CD4-positive, alpha-beta T cell (primary cell): ENCODE measurements at places on chromosomes 16 and 17. TPM values are rescaled to one million over a fixed set of nuclear protein-coding genes. Genes with fewer than 3 reads are reported as not detected.

KRTAP9-2 gene
- total RNA-seq, result not detected

SETD6 gene
- 25.5 TPM for total RNA-seq

SULT1A1 gene
- 14.4 TPM for total RNA-seq

KRT24 gene
- not detected for total RNA-seq
